ENCODE measurements at places on chromosomes 5 and 9. TPM values are rescaled to one million over a fixed set of nuclear protein-coding genes. Genes with fewer than 3 reads are reported as not detected.

The EGFL7 gene
- total RNA-seq, result 6.3 TPM

The TMEM171 gene
- 1.8 TPM for total RNA-seq

The CTXN3 gene
- total RNA-seq, result not detected

The CBY3 gene
- not detected for total RNA-seq

Data from smooth muscle cell of trachea (primary cell).